CD4-positive, alpha-beta T cell treated with Interferon alpha-2 for 1 hour (primary cell): ENCODE measurements at places on chromosomes 2 and 18.

DNA sequence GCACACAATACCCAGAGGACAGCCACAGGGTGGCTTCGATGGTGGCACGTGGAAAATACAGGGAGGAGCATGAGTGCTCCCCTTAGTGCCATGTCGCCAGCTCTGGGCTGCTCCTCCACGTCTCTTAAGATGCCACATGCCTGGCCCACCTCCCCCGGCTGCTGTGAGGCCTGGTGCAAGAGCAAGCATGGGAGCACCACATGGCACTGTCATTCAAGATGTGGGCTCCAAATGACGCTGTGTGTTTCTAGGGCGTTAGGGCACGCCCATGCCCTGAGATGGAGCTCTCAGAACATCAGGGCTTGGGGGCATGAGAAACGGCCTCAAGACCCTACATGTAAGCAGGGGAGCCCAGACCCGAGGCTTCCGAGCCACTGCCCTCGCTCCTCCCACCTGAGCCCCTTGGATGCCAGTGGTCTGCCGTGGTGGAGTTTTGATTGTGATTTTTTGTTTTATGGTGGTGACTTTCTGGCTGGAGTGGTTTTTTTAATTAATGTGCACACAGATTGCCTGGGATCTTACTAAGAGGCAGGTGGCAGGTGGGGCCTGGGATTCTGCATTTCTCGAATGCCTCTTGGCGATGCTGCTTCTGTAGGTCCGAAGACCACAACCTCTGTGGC lies 239.3 kb downstream of the GBX2 start:
- DNase-seq: no peak

DNA sequence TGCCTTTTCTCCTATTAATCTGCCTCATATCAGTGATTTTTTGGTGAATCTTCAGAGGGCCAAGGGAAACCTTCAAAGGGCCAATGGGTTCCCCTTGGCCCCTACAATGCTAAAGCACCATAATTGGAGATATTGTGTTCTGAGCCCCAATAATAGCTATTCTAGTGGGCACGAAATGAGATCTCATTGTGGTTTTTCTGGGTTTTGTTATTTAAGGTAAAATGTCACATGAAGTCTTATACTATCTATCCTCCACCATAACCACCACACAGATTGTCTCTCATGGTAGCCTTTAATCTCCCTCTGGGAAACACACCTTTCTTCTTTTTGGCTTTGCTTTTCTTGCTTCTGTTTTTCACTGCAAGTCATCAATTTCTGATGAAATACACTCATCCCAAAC lies 152.8 kb downstream of the B3GNT2 start:
- DNase-seq: no peak

- no peak for DNase-seq
Measured at GRCh38 chr2:223084873-223085272, 32.9 kb downstream of the KCNE4 start.

GRCh38 chr2:136486115-136486514 lies 279.2 kb upstream of the THSD7B start:
- no peak for DNase-seq

GRCh38 chr2:37340637-37341036 lies 3.8 kb upstream of the QPCT start:
- DNase-seq: no peak

GRCh38 chr2:236632295-236633218 lies 62.9 kb downstream of the ACKR3 start:
- no peak for DNase-seq

- DNase-seq: no peak
Measured at GRCh38 chr18:210733-211132, 52.4 kb downstream of the USP14 start.

DNA sequence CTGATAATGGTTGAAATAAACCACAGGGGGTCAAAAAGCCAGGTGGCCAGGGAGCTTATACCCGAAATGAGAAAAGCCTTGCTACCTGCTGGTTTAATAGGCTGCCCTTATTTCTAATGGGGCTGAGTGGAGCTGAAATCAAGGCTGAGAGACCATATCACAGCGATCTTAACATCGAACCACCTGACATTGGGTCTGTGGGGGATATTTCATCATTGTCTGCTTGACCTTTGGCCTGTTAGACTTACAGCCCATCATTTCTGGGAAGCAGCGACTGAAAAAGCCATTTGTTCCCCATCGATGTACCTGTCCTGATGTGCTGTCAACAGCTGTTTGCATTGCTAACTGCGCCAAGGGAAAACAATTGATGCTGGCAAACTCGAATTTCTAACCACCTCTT lies 199.7 kb upstream of the SLC14A2 start:
- no peak for DNase-seq

GRCh38 chr18:48627216-48627615 lies 88.4 kb downstream of the CTIF start:
- no peak for DNase-seq

DNA sequence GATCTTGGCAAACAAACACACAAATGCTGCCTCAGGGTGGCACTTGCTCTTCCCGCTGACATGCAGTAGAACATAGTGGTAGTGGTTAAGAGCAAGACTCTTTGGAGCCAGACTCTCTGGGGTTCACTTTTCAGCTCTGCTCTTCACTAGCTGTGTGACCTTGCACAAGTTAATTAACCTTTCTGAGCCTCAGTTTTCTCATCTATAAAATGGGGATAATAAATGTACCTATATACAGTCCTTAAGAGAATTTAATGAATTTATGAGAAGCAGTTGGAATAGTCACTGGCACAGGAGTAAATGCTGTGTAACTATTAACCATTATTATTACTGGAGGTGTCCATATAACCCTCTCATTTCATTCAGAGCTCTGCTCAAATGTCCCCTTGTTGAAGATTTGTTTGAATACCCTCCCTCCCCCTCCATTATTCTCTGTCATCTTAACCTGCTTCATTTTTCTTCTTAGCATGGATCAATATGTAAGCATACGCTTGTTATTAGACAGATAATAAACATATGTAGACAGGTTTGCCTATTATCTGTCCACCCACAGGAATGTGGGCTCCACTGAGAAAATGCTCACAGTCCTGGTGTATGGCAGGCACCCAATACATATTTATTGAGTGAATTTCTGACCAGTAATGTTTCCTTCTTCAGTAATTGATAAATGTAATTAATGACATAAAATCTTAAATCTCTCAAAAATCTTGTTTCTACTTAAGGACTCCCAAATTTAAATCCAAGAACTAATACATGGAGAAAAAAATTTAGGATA lies 64.5 kb downstream of the TSPYL6 start:
- DNase-seq: no peak

DNA sequence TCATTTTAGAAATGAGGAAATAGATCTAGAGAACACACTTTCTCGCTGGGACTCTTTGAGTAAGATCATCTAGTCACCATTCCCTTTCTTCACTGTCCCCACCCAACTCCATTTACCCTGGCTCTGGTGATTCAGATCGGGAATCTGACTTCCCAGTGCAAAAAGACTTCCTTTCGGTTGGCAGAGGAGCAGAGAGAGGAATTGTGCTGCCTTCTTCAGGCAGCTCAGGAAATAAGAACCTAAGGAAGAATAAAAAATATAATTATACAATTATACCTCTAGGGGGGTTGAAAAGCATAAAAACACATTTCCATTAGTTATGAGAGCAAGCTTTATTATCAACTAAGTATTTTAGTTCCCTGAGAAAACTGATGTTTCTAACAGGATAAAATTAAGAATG lies 9.3 kb upstream of the MPP4 start:
- no peak for DNase-seq

DNA sequence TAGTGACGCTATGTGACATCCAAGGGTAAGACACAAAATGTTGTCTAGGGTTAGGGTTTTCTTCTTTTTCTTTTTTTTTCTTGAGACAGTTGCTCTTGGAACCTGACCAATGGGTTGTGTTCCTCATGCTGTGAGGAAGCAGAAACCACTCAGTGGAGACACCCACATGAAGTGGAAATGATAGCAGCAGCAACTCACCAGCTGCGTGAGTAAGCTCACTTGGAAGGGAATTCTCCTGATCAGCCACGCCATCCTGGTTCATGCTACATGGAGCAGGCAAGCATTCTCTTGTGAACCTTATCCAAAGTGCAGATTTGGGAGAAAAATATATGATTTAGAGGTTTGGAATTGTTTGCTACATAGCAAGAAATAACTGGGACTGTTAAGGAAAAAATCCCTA lies 863.7 kb downstream of the EPHA4 start:
- no peak for DNase-seq

- DNase-seq: no peak
Measured at GRCh38 chr2:41965909-41966295, 81.9 kb upstream of the PKDCC start.

GRCh38 chr2:222054813-222055212 lies 244.0 kb downstream of the PAX3 start:
- DNase-seq: no peak

GRCh38 chr18:25289001-25289631 lies 62.9 kb downstream of the ZNF521 start:
- DNase-seq: no peak
